ENCODE measurements at places on chromosomes 3 and 15.

DNA sequence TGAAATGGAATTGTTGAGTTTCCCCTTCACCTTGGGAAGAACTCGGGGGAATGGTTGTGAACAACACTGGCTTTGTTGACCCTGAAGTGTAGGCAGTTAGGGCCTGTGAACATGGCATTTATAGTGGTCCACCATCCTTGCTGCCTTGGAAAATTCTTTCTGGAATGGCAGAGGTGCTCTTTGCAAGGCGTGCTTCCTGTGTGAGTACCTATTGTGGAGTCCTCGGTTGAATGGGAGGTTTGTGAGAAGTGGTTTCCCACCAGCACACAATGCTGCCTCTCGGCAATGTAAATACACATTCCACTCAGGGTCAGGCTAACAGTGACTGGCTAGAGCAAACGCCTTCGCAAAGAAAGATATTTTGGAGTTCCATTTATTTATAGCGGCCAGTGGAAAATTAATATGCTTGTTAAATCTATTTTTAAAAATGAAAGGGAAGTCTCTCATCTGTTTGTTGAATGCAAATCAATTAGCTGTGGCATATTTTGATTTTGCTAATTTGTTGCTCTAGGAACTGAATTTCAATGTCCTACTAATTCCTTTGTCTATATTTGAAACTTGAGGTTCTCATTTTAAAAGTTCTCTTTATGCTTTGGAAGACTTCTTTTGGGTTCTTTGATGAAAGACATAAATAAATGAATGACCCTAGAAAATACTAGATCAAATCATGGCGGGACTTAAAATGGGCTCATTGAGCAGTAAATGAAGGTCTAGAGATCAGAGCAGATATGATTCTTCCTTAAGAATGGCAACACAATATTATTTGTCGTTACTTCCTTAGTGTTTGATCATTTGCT is 59.5 kb downstream of the FNDC3B start:
- no peak for DNase-seq

- no peak for DNase-seq
Measured at GRCh38 chr15:76123031-76123430, 63.2 kb downstream of the TMEM266 start.

DNA sequence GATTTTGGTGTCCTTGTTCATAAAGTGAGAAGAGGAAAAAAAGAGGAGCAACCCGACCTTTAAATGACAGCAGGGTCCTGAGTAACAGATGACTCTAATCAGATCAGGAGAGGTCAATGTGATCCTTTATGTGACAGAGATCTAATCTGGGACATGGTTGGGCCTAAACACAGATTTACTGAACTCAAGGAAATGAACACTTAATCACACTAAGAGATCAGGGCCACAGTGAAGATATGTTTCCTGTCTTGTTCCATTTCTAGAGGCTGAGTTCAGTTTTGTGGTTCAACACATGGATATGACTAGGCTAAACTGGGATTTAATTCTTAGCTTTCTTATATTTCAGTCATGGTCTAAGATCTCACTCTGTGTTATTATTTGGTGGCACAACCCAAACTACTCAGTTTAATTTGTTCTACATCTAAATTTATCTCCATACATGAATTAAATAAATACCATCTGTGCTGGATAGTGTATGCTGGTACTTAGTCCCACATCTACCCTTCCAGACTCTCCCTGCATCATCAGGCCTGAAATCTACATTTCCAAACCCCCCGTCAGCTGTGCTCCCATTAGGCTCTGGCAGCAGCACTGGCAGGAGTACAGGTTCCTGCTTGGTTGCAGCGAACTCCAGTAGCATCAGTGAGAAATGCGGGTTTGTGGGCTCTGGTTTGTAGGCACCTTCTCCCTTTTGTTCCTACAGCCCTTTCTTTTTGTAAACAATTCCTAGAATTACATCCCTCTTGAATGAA is 22.6 kb downstream of the SFMBT1 start:
- no peak for DNase-seq

DNA sequence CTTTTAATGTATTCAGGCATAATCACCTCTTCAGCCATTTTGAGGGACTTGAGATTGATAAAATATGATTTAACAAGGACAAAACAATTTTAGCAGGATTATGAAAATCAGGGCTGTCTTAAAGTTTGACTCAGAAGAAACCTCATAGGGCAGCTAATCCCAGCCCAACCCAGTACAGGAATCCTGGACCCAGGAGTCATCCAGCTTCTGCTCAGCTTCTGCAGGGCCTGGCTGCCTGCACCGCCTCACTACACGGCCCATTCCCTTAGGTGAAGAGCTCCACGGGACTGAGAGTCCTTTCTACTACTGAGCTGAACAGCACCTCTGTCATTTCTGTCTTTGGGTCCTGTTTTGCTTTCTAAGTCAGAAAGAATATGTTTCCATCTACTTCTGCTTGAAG is 37.5 kb downstream of the ARHGAP31 start:
- DNase-seq = no peak

DNA sequence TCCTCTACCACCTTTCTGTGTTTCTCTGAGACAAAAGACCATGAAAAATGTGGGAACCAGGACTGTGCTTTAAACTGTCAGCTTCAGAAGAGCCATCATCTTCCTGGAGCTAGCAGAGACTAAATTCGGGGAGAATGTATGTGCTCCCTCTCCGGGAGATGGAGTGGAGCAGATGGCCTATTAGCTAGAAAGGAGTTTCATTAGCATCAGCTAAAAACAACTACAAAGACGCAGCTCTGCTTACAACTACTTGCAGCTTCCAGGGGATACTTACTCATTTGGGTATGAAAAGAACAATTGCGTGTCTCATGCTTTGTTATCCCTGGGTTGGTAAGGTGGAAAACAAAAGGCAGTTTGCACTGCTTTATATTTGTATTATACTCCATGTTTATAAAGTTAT is 159.6 kb downstream of the MFSD1 start:
- no peak for DNase-seq

GRCh38 chr3:5579946-5580345 is 392.4 kb downstream of the EDEM1 start:
- DNase-seq = no peak

GRCh38 chr3:128609294-128609693 is 41.3 kb downstream of the RPN1 start:
- DNase-seq = no peak

- peak; percentile 10 for DNase-seq
Measured at GRCh38 chr15:90558171-90558573, 28.4 kb downstream of the CRTC3 start.

DNA sequence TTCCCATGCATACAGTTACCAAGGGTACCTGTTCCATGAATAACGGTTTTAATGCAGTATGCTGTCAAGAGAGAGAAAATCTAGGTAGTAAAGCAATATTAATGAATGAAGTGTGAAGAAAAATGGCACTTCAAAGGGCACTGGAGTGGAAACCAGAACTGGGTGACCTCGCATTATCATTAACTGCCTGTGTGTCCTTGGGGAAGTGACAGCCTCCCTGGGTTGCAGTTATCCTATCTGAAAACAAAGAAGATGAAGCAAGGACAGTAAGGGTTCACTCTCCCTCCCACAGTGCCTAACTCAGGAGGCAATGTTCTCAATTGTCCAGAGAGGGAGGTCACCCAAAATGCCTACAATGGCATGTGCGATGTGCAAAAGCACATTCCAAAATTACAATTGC is 15.1 kb downstream of the MTHFS start:
- DNase-seq = no peak

- DNase-seq = no peak
Measured at GRCh38 chr3:133112666-133113065, 74.5 kb downstream of the TMEM108 start.

- peak; percentile 8 for DNase-seq
Measured at GRCh38 chr3:75294124-75294523, 370.0 kb upstream of the FRG2C start.

GRCh38 chr15:29740692-29741311 is 81.5 kb downstream of the TJP1 start:
- no peak for DNase-seq

DNA sequence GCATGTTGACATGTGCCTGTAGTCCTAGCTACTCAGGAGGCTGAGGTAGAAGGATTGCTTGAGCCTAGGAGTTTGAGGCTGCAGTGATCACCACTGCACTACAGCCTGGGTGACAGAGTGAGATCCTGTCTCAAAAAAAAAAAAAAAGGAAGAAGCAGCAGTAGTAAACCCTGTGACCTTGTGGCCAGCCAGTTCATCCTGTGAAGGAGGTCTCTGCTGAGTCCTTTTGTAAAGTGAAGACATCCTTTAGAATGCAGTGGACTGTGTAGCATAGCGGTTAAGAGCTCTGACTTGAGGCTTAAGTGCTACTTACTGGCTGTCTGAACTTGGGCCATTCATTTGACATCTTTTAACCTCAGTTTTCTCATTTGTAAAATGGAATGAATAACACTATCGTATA is 8.3 kb downstream of the EXOSC7 start:
- no peak for DNase-seq

DNA sequence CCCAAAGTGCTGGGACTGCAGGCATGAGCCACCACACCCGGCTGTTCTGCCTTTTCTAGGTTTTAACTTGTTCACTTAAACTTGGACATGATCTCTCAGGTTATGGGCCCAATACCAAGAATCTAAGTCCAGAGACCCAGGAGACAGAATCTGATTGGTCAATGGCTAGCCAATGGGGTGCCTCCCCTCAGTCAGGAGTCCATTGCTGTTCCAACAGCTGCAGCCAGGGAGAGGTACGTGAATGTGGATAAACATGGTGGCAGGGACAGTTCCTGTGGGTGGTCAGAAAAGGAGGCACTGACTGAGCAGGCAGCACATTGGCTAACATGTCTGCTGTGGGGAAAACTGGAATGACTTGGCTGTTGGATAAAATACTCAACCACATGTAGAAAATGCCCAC is 140.3 kb downstream of the RPLP1 start:
- peak; percentile 29 for DNase-seq

All from SW480 (cell line).